ENCODE measurements at places on chromosomes 7 and 10. TPM values are rescaled to one million over a fixed set of nuclear protein-coding genes. Genes with fewer than 3 reads are reported as not detected.

PIP gene
- polyA plus RNA-seq = not detected

DNA sequence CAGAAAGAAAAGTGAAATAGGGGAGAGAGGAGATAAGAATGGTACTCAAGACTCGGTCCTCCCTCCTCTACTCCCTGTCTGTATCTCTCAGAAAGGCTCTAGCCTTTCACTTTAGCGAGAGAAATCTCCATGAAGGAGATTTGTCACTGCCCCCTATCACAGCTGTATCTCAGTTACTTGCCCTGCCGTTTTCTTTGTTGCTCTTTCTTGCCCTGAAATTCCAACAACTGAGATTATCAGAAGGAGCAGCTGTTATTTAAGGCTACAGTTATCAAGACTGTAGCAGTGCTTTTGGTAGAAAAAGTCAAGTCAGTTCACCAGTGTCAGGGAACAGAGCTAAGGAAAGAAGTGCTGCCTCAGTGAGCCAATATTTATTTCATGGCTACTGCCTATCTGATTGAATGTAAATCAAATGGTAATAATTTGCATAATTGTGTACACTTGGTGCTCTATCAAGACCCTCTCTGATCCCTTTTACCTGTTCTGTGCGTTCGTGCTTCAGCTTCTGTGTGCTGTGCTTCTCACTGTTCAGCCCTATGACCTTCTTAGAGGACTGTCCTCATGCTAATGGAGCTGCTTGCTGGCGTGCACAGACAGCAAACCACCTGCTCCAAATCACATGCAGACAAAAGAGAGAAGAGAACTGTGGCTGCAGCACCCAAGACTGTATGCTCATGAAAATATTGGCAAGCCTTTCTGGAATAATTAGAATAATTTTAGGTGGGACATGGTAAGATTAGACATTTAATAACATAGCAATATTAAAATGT lies 180.2 kb upstream of the FAM3C start:
- DNase-seq = no peak

LRRTM3 gene
- not detected for polyA plus RNA-seq

- DNase-seq = no peak
Measured at GRCh38 chr7:101216860-101217387, 457 bp downstream of the PLOD3 start.

All from CD14-positive monocyte (primary cell).